T follicular helper cell (primary cell): ENCODE measurements at places on chromosomes 12 and 14.

DNA sequence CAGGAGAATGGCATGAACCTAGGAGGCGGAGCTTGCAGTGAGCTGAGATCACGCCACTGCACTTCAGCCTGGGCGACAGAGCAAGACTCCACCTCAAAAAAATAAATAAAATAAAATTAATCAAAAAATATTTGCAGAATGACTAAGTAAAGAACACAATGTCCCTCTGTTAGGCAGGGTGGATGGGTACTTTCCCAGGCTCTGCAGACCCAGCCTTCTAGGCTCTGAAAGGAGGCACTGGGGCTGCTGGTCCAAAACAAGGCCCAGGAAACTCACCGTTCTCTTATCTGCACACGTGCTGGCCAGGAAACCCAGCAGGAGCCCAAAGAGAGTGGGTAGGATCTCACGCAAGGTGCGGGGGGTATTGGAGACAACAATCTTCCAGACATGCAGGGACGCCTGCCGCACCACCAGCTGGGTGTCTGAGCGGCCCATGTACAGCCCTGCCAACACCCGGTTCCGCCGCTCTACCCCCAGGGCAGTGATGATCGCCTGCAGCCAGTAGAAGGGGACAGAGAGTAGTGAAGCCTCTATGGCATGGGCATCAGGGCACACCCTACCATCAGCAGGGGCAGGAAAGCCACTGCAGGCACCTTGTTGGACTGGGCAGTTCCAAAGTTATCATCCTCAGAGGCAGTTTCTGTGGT, 25.8 kb upstream of the RAB35 start:
- no peak for DNase-seq

DNA sequence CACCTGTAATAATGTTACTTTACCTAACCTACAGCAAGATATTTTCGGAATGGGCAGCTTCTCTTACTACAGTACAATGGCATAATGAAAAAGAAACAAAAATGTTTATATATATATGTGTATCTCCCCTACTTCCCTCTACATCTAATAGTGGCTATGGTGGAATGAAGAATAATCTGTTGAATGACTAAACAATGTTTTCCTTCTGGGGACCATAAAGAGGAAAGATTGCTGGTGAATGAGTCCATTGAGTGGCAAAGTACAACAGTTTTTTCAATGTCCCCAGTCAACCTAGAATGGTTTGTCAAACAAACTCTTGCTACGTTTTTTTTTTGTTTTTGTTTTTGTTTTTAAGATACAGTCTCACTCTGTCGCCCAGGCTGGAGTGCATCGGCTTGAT, 47.2 kb downstream of the RALGAPA1 start:
- no peak for DNase-seq

DNA sequence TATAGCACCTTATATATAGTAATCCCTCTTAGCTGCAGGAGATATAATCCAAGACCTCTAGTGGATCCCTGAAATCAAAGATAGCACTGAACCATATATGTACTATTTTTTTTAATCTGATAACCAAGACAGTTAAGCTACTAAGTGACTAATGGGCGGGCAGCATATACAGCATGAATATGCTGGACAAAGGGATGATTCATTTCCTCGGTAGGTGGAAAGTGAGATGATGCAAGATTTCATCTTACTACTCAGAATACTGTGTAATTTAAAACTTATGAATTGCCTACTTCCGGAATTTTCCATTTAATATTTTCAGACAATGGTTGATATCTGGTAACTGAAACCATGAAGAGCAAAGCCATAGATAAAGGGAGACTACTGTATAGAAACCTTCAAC, 36.2 kb downstream of the PRMT8 start:
- no peak for DNase-seq

- DNase-seq = no peak
Observed at GRCh38 chr14:91008759-91009409, 51.6 kb downstream of the RPS6KA5 start.
